ENCODE measurements at places on chromosomes 2 and 18.

GRCh38 chr2:54657664-54658083 is 65.8 kb upstream of the EML6 start:
- DNase-seq, result peak; percentile 46

GRCh38 chr2:234331566-234331965 is 165.3 kb downstream of the ARL4C start:
- no peak for DNase-seq

DNA sequence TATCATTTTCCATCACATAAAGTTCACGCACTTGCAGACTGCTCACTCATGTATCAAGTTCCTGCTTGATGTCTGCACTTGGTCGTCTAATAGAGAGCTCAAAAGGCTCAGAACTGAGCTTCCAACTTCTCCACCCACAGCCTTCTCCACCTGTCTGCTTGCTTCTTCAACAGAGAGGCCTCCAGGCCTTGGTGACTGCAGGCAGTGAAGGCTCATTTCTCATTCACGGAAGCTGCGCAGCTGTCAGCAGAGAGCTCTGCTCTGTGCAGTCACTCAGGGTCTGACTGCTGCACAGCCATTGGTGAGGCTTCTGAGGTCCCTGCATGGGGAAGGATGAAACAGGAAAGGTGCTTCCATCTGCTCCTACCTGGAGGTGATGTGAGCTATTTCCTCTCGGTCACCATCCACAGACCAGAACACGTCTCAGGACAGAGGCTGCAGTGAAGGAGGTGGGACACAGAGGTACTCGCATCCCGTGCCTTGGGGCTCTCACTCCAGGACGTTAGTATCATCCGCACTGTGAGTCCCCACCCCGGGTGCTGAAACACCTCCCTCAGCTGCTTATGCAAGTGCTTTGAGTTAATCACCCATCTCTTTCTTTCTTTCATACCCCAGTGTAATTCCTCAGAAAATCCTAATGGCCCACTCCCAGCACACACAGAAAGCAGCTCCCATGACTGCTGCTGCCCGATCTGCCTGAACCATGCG is 126.2 kb downstream of the TMEM18 start:
- DNase-seq, result no peak

GRCh38 chr18:70405052-70405451 is 116.2 kb downstream of the SOCS6 start:
- DNase-seq, result no peak

DNA sequence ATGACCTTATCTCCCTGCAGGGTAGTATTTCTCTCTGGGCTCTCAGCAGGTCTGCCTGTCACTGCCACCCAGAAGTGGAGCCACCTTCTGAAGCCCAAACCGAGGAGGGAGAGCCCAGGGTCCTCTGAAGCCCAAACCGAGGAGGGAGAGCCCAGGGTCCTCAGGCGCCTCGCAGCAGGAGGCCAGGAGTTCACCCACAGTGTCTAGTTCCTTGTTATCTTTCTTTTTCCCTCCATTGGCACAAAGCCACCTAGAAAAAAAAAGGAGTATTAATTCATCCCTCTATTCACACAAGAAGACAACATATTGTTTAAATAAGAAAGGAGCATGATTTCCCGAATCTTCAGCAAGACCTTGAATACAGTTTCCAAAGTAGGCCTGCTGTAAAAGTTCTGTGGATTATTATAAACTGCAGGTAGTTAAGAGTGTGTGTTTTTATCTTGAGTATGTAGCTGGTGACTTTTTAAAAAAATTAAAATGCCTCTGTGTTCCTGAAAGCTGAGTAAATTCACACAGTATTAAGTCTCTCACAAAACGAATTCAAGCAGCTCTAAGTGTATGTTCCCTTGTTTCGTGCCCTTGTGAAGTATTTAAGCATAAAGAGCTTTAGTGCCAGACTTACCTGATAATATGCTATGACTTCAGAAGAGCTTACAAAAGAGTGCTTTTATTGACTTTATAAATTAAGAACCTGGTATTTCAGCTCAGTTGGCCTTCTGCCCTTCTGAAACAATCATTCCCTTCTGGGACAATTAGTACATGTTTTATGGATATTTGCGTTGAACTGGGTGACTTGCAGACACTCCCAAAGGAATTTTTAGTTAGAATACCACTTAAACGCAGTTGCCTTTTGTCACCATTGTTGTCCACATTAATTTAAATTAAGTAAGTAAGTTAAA is 11.7 kb upstream of the GRHL1 start:
- DNase-seq, result no peak

GRCh38 chr2:9472511-9472910 is 1.8 kb upstream of the IAH1 start:
- no peak for DNase-seq

GRCh38 chr18:66523219-66523991 is 80.5 kb downstream of the CDH19 start:
- no peak for DNase-seq

DNA sequence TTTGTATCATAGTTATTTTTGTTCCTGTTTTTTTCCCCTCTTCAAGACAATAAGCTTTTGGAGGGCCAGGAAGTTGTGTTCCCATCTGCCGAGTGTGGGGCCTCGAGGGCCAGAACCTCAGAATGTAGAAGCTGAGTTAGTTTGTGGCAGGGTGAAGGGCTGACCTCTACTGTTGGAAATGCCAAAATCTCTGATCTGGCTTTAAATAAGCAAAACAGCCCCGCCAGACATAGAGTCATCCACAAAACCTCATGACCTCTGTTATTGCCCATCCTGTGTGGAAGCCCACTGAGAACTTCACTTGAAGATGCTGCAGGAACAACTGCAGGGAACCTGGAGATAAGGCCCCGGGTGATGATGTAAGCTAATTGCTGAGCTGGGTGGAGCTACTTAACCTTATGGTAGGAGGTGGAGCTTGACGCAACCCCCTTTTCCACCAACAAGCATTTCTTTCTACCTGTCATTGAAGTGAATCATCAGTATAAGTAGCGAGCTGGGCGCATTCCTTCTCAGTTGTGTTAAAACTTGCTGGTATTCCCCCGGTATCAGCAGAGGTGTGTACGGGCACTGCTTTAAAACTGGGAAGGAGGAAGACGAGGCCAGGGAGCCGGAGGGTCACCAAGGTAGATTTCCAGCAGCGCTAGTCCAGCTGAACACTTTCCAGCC is 177.2 kb downstream of the NEDD4L start:
- no peak for DNase-seq

GRCh38 chr18:35770376-35771014 is 189.0 kb downstream of the GALNT1 start:
- DNase-seq, result no peak

DNA sequence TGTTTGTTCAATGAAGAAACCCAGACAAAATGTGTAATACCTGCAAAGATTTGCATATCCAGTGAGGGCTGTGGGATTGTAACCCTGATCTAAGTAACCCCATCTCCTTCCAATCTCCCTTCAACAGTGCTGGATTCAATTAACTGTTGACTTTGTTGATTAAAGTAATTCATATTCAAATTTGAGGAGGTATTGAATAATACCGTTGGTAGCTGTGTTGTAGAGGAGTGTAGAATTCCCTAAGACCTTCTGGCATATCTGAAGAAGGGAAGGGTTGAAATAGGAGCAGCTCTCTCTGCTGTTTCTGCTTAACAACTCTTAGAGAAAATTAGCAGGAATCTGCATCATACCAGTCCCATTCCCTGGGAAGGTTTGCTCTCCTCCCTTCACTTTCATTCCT is 28.2 kb downstream of the MAIP1 start:
- DNase-seq, result no peak

DNA sequence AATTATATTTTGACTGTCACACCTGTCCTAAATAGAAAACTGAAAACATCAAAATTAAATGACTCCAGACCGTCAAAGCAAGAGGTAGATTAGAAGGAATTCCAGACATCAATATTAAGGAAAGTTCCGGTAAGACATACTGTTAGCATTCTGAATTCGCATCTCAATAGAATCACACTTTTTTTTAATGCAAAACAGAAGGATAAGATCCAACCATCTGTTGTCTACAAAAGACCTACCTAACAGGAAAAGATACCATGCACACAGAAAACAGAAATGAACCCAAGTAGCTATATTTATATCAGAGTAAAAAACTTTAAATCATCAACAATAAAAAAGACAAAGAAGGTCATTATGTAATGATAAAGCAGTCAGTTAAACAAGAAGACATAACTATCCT is 145.0 kb downstream of the TMX3 start:
- DNase-seq, result no peak

GRCh38 chr2:12325806-12326205 is 390.9 kb upstream of the TRIB2 start:
- DNase-seq, result no peak

- no peak for DNase-seq
Measured at GRCh38 chr2:16931441-16931840, 265.8 kb upstream of the CYRIA start.

DNA sequence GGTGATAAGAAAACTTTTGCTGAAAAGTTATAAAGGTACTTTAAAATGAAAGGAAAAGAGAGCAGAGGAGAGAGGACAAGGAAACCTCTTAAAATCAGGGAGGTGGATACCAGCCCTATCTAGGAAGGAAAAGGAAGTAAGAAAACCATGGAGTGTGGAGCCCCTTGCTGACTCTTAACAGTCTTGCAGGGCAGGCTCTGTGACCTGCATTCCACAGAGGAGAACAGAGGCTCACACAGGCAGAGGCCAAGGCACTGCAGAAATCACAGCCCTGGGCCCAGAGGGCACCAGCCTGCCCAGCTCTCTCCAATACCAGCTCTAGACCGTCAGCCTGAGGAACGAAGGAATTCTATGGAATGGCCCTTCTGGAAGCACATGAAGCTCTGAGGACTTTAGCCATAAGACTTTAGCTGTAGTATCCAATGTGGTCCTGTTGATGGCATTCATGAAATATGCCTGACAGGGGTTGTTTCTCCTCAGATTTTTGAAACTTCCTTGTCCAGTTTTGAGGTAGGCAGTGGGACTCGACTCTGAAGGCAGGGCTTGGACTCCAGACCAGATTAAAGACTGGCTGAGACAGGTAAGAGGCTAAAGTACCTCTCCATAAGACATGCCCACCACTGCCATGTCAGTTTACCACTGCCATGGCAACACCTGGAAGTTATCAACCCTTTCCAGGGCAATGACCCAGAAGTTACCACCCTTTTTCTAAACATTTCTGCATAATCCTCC is 216.3 kb downstream of the ANAPC1 start:
- no peak for DNase-seq

- DNase-seq, result no peak
Measured at GRCh38 chr18:56977771-56978170, 169.1 kb upstream of the BOD1L2 start.

- no peak for DNase-seq
Measured at GRCh38 chr2:44170311-44170717, 1.6 kb downstream of the PPM1B start.

DNA sequence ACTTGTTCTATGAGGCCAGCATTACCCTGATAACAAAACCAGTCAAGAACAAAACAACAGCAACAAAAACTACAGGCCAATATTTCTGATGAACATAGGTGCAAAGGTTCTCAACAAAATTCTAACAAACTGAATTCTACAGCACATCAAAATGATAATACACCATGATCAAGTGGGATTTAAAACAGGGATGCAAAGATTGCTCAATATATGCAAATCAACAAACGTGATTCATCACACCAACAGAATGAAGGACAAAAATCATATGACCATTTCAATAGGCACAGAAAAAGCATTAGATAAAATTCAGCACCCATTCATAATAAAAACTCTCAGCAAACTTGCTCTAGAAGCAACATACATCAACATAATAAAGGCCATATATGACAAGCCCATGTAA is 173.6 kb downstream of the CAMKMT start:
- no peak for DNase-seq

- no peak for DNase-seq
Measured at GRCh38 chr2:141201016-141201565, 929.7 kb downstream of the LRP1B start.

GRCh38 chr2:192546565-192546964 is 351.8 kb upstream of the TMEFF2 start:
- DNase-seq, result no peak

DNA sequence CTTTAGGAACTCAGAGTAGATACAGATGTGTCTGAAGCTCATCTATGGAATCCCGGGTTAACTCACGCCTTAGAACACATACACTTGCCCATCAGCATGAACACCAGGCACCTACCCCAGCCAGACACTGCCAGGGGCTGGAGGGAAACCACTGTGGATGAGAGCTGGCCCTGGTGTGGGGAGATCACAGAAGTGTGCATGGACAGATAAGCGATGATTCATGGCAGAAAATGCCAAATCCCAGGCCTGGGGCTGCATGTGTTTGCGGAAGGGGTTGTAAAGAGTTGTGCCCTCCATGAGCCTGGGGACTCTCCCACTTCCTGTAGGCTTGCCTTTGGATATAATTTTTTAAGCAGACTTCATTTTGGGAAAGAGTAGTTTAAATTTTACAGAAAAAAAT is 193.4 kb downstream of the FHOD3 start:
- DNase-seq, result no peak

DNA sequence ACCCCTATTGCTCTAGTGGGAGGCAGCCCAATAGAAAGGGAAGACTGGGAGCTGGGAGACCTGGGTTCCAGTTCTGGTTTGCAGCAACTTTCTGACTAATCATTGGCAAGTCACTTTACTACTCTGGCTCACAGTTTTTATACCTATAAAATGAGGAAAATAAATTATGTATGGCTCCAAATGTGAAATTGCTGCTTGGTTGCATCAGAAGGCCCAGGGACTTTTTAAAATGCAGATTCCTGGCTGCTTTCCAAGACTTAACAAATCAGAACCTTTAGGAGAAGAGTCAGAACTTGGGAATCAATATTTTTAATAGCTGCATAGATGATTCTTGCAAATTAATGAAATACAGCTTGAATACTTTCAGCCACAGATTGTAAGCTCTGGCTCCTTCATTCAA is 943.9 kb downstream of the EPHA4 start:
- DNase-seq, result no peak

- no peak for DNase-seq
Measured at GRCh38 chr18:3595369-3596273, 145.6 kb downstream of the TGIF1 start.

DNA sequence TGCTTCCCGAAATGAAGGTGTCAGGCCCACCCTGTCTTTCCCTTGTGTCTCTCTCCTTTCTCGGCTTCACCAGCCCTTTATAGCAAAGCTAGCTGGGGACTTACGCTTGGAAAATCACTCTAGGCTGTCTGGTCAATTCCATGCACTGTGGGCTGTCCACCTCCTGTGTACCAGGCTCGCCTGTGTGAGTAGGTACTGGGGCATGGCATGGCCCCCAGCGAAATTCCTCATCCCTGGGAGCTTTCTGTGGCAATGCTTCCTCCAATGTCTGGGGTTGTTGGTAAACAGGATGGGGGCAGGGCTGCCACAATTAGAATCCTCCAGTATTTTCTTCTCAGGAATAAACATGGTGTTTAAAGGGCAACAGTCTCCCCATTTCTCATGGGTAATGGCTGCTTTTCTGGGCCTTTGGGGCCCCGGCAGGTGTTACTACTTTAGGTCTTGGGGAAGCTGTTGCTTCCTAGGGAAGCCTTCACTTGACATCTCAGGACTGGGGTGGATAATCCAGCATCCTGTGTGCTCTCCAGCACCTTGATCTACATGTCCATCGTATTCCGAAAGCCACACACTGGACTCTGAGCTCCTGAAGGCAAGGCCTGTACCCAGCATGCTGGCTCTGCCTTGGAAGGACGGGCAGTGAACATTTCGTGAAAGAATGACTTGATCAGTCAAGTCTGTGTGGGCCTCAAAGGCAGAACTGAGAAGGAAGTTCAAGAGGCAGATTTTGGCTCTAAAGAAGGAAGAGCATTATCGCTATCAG is 21.1 kb downstream of the RHOB start:
- no peak for DNase-seq

- no peak for DNase-seq
Measured at GRCh38 chr2:223863491-223863890, 26.1 kb upstream of the AP1S3 start.
